ENCODE measurements at places on chromosomes 16 and 17.

GRCh38 chr16:12097523-12098428 is 121.2 kb downstream of the SNX29 start:
- H3K4me3 ChIP-seq = no peak overlapping the region
- no peaks in the 10 kb centered on the region for H3K36me3 ChIP-seq
- no peaks in the 10 kb centered on the region for H3K27me3 ChIP-seq
- no peak for DNase-seq
- peaks cover 43% of the 10 kb centered on the region for H3K4me1 ChIP-seq

- no peak overlapping the region for H3K4me3 ChIP-seq
- H3K36me3 ChIP-seq = peaks cover 22% of the 10 kb centered on the region
- no peak for DNase-seq
- H3K27ac ChIP-seq = no peak overlapping the region
- no peaks in the 10 kb centered on the region for H3K4me1 ChIP-seq
These were observed 35.2 kb downstream of the MBTD1 start for GRCh38 chr17:51224402-51225262.

DNA sequence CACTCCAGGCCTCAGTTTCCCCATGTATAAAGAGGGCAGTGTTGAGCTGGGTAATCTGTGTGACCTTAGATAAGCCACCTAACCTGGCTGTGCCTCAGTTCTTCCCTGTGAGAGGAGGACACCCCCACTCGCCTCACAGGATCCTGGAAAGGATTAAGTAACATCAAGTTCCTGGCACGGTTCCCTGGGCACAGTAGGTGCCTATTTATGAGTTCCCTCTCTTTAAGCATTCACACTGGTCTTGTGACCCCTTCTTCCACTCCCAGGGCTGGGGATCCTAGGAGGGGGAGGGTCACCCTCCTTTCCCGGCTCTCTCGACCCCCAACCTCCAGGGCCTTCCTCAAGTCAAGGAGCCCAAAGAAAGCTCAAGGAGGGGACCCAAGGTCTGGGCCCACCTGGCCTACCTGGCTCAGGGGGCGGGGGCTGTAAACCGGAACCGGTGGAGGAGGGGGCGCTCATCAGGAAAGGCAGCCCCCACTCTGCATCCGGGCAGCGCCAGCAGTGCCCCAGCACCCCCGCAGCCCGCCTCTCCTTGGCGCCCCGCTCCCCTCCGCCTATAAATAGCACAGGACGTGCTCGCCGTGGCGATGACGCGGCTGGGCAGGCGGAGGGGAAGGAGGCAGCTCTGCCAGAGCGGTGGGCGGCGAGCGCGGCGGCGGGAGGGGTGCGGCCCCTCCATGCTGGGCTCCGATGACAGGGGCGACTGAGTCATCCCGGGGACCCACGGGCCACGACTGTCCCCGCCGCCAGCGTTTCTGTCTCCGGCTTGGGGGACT is 9.4 kb downstream of the RPL19 start:
- peaks cover 8% of the 10 kb centered on the region for H3K36me3 ChIP-seq
- peaks cover 21% of the 10 kb centered on the region for H3K4me1 ChIP-seq
- DNase-seq = peak; percentile 92
- H3K4me3 ChIP-seq = peak overlapping the region; percentile 46
- peaks cover 6% of the 10 kb centered on the region for H3K27me3 ChIP-seq
- H3K27ac ChIP-seq = peak overlapping the region; percentile 83

DNA sequence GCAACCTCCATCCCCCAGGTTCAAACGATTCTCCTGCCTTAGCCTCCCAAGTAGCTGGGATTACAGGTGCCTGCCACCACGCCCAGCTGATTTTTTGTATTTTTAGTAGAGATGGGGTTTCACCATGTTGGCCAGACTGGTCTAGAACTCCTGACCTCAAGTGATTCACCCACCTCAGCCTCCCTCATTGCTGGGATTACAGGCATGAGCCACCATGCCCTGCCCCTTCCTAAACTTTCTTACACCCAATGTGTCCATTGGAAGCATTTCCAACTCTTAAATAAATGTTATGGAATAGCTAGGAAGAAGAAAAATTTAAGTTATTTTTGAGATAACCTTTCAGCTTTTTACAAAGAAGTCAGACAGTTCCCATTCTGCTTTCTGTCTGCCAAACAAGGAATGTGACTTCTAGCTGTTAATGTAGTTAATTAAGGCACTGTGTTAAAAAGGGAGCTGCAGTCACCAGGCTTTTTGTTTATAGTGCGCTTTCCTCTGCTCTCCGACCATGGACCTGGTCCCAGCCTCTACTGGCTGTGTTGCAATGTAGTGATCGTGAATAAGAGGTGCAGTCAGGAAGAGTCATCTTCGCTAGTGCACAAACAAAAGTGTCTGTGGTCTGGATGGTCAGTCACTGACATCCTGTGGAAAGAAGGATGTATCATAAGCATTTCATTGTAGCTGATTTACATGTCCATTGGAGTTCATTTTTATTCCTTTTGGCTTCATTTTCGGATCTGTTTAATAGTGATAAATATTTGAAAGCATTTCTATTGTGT is 39.7 kb downstream of the USP10 start:
- peaks cover 43% of the 10 kb centered on the region for H3K4me1 ChIP-seq
- no peaks in the 10 kb centered on the region for H3K27me3 ChIP-seq
- H3K27ac ChIP-seq = no peak overlapping the region
- H3K4me3 ChIP-seq = no peak overlapping the region
- no peaks in the 10 kb centered on the region for H3K36me3 ChIP-seq

DNA sequence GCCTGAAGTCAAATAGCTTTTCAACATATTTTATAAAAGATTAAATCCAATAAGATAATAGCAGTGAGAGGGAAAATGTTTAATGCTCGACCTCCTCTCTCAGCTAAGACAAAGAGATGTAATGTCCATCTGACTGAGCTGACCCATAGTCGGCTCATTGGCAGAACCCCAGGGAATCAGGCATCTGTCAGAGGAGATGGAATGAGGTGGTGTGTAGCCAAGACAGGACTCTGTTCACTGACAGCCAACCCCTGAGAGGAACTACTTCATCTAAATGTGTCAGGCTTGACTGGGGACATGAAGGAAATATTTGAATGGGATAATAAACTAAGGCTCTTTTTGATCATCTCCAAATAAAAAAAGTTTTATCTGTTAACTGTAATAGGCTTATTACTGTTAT is 188.0 kb downstream of the CDH11 start:
- no peaks in the 10 kb centered on the region for H3K4me1 ChIP-seq
- no peaks in the 10 kb centered on the region for H3K27me3 ChIP-seq
- DNase-seq = no peak

DNA sequence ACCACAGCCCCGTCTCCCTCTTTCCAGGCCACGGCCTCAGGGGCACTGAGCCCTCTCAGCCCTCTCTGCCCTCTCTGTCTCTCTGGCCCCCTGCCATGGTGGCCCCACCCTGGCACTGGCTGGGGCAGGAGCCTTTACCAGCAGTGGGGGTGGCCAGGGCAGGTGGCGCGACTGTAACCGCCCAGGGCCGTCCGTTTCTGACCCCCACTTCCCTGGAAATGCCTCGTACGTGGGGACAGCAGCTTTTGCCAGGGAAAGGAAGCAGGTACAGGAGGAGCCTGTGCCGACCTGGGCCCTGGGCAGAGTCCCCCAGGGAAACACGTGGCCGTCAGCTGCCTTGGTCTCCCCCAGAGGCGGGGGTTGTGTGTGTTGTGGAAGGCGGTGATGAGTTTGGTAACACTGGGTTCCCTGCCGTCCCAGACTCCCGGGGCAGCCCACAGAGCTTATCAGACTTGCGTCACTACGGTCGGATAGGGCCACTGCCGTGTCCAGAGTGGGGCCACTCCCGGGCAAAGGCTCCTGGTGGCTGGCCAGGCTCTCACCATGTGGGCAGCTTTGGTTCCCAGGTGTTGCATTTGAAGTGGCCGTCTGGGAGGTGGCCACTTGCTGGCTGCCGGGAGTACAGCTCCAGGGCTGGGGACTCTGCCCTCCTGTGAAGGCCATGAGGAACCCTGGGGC is 249.3 kb upstream of the CIBAR2 start:
- no peaks in the 10 kb centered on the region for H3K27me3 ChIP-seq
- peak; percentile 87 for DNase-seq
- no peaks in the 10 kb centered on the region for H3K36me3 ChIP-seq

DNA sequence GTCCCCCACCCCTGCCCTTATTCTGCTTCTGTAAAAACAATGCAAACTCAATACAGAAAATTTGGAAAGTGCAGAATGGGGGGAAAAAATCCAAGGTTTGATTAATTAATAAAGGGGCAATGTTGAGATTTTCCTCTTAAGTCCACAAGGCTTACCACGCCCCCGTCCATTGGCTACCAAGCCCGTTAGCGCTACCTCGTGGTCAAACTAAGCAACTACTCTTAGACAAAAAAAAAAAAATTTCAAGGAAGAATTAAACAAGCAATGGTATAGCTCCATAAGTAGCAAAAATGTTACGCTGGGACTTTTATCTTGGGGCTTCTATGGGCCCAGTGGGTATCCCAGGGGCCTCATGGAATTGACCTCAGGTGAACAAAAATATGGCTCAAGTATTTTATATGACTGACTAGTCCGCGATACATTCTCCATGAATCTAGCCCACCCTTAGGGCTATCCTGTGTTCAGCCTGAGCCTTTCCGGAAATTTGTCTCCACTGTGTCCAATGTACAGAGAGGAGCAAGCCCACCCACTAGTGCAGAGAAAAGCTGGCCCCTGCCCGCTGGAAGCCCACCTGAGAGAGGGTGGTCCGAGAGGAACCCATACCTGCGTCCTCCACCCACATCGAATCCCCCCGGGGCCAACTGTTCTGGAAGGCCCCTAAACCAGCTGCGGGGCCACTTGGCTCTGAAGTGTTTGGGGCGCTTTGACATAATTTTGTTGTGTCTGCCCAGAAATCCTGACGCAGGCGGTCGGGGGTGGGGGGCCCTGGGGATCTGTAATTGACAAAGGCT is 19.1 kb upstream of the TEX2 start:
- H3K27ac ChIP-seq = no peak overlapping the region
- H3K4me3 ChIP-seq = no peak overlapping the region
- DNase-seq = peak; percentile 73
- H3K27me3 ChIP-seq = no peaks in the 10 kb centered on the region
- H3K4me1 ChIP-seq = peaks cover 24% of the 10 kb centered on the region

- no peak overlapping the region for H3K27ac ChIP-seq
- no peak overlapping the region for H3K4me3 ChIP-seq
- DNase-seq = no peak
- H3K4me1 ChIP-seq = no peaks in the 10 kb centered on the region
- H3K27me3 ChIP-seq = no peaks in the 10 kb centered on the region
- H3K36me3 ChIP-seq = no peaks in the 10 kb centered on the region
These were observed 40.7 kb upstream of the ABCA10 start for GRCh38 chr17:69269131-69269998.

DNA sequence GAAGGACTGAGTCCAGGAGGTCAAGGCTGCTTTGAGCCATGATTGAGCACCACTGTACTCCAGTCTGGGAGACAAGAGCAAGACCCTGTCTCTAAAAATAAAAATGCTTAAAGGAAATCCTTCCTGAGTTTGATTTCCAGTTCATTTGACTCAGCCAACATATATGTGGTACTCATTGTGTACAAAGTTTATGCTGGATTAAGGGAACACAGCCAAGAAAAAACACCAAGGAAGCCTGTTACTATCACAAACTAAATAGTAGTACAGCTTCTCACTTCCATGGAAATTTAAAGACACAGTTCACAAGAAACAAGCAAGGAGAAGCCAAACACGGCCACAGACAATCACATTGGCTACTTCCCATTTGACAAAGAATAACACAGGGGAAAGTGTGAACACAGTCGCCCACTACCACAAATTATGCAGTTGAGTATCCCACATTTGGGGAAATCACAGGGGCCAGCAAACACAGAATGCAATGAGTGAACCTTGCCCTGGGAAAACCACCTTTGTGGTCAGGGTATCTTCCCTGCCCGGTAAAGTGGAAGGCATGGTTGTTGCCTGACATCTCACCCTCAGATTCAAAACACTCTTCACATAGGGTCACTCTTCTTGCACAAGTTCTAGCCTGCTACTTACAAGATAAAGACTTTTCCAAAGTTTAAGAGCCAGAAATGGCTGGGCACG is 14.5 kb downstream of the TEX14 start:
- H3K27ac ChIP-seq = no peak overlapping the region
- DNase-seq = no peak
- no peaks in the 10 kb centered on the region for H3K27me3 ChIP-seq
- no peak overlapping the region for H3K4me3 ChIP-seq
- H3K36me3 ChIP-seq = no peaks in the 10 kb centered on the region

DNA sequence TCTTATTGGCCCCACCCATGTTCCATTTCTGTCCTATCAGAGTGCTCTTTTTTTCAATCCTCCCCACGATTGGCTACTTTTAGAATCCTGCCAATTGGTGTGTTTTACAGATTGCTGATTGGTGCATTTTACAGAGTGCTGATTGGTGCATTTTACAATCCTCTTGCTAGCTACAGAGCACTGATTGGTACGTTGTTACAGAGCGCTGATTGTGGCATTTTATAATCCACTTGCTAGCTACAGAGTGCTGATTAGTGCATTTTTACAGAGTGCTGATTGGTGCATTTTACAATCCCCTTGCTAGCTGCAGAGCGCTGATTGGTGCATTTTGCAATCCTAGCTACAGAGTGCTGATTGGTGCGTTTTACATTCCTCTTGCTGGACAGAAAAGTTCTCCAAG is 9.5 kb upstream of the CCL17 start:
- H3K4me3 ChIP-seq = no peak overlapping the region
- no peaks in the 10 kb centered on the region for H3K36me3 ChIP-seq
- DNase-seq = no peak
- peaks cover 10% of the 10 kb centered on the region for H3K4me1 ChIP-seq
- no peaks in the 10 kb centered on the region for H3K27me3 ChIP-seq
- H3K27ac ChIP-seq = no peak overlapping the region

GRCh38 chr17:75899353-75899752 is 2.6 kb upstream of the TRIM65 start:
- H3K4me1 ChIP-seq = peaks cover 35% of the 10 kb centered on the region
- DNase-seq = no peak
- peaks cover 58% of the 10 kb centered on the region for H3K36me3 ChIP-seq
- no peaks in the 10 kb centered on the region for H3K27me3 ChIP-seq
- no peak overlapping the region for H3K4me3 ChIP-seq

DNA sequence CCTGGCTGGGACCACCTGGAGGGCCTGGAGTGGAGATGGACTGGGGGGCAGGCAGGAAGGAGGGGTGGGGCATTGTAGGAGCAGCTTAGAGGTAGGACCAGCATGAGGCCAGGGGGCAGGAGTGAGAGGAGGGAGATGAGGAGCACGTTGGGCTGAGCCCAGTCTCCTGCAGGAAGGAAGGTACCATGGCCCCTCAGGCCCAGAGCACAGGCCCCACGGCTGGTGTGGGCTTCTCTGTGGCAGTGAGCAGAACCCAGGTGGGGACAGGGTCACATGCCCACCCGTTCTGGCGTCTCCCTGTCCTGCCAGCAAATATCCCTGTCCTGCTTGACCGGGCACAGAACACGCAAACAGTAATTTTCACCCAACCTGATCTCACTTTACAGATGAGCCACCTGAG is 141.8 kb downstream of the ENGASE start:
- H3K4me3 ChIP-seq = no peak overlapping the region
- H3K36me3 ChIP-seq = no peaks in the 10 kb centered on the region
- H3K27me3 ChIP-seq = peaks cover 30% of the 10 kb centered on the region
- H3K4me1 ChIP-seq = no peaks in the 10 kb centered on the region

GRCh38 chr16:85909932-85910853 is 11.2 kb downstream of the IRF8 start:
- H3K4me3 ChIP-seq = no peak overlapping the region
- H3K4me1 ChIP-seq = peaks cover 14% of the 10 kb centered on the region
- no peaks in the 10 kb centered on the region for H3K27me3 ChIP-seq
- no peak for DNase-seq
